T-helper 17 cell (primary cell): ENCODE measurements at places on chromosomes 16 and 17. TPM values are rescaled to one million over a fixed set of nuclear protein-coding genes. Genes with fewer than 3 reads are reported as not detected.

SPEM3 gene
- total RNA-seq = not detected

ZNF207 gene
- total RNA-seq = 259 TPM

GAS2L2 gene
- not detected for total RNA-seq

ARHGAP44 gene
- total RNA-seq = not detected

FNDC8 gene
- total RNA-seq = not detected

DNA sequence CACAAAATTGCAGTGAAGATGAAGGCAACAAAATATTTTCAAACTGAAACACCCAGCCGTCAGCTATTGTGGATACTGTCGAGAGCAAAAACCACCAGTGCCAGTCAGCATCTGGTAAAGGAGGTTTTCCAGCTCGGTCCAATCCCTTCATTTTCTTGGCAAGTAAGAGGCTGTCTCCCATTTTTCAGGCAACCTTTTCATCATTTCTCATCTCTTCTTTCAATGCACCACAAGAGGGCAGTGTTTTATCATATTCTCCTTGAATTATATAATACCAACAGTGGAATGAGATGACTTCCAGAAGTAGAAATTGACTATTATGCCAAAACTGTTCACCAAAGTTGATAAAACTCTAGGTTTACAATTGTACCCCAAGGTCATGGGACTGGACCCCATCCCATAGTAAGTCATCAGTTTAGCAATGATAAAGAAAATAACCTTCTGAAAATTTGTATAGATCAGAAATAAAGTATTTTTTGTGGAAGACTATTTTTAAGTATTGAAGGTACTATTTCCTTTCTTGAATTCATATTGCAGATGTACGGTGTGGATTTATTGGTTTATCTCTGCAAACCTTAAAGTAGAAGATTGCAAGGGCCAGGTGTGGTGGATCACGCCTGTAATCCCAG lies 16.8 kb downstream of the NQO1 start:
- H3K4me1 ChIP-seq = peaks cover 4% of the 10 kb centered on the region
- peak overlapping the region; percentile 66 for H3K27ac ChIP-seq
- no peak overlapping the region for H3K4me3 ChIP-seq
- no peaks in the 10 kb centered on the region for H3K27me3 ChIP-seq
- H3K36me3 ChIP-seq = no peaks in the 10 kb centered on the region

DNA sequence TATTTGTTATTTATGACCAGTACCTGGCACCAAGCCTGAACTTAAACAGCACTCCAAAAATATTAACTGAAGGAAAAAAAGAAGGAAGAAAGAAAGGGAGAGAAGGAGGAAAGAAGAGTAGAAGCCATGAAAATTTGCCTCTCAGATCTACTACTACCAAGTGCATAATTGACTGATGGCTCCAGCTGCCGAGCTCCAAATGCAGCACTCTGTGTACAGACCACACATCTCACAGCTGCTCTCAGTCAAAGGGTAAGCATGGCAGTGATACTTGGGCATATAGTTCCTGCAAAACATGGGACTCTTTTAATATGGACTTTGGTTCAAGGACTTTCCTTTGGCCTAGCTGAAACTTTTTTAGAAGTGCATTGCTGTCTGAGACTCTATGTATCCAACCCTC lies 44.0 kb upstream of the NOG start:
- H3K36me3 ChIP-seq = no peaks in the 10 kb centered on the region
- no peak overlapping the region for H3K27ac ChIP-seq
- peaks cover 23% of the 10 kb centered on the region for H3K27me3 ChIP-seq
- no peaks in the 10 kb centered on the region for H3K4me1 ChIP-seq
- DNase-seq = no peak

GRCh38 chr17:40727447-40728231 lies 24.1 kb upstream of the KRT24 start:
- no peak for DNase-seq
- H3K4me3 ChIP-seq = no peak overlapping the region
- H3K27ac ChIP-seq = no peak overlapping the region
- peaks cover 6% of the 10 kb centered on the region for H3K36me3 ChIP-seq
- H3K27me3 ChIP-seq = peaks cover 31% of the 10 kb centered on the region

GRCh38 chr16:82754716-82755513 lies 128.1 kb downstream of the CDH13 start:
- H3K27me3 ChIP-seq = peaks cover 33% of the 10 kb centered on the region
- H3K27ac ChIP-seq = no peak overlapping the region
- no peaks in the 10 kb centered on the region for H3K36me3 ChIP-seq
- no peak for DNase-seq
- peaks cover 2% of the 10 kb centered on the region for H3K4me1 ChIP-seq

GRCh38 chr16:83626204-83626603 lies 181.6 kb upstream of the HSBP1 start:
- H3K4me3 ChIP-seq = no peak overlapping the region
- DNase-seq = no peak
- H3K36me3 ChIP-seq = no peaks in the 10 kb centered on the region
- H3K27me3 ChIP-seq = peaks cover 14% of the 10 kb centered on the region
- no peak overlapping the region for H3K27ac ChIP-seq

- peak overlapping the region; percentile 21 for H3K27ac ChIP-seq
- no peaks in the 10 kb centered on the region for H3K36me3 ChIP-seq
- no peak overlapping the region for H3K4me3 ChIP-seq
- no peak for DNase-seq
- peaks cover 10% of the 10 kb centered on the region for H3K27me3 ChIP-seq
- peaks cover 7% of the 10 kb centered on the region for H3K4me1 ChIP-seq
Observed at GRCh38 chr17:1302761-1303160, 23.3 kb downstream of the TRARG1 start.

- H3K27ac ChIP-seq = no peak overlapping the region
- no peaks in the 10 kb centered on the region for H3K27me3 ChIP-seq
- H3K4me1 ChIP-seq = peaks cover 4% of the 10 kb centered on the region
- no peak for DNase-seq
- no peak overlapping the region for H3K4me3 ChIP-seq
Observed at GRCh38 chr17:82061047-82061925, 4.3 kb downstream of the DUS1L start.

DNA sequence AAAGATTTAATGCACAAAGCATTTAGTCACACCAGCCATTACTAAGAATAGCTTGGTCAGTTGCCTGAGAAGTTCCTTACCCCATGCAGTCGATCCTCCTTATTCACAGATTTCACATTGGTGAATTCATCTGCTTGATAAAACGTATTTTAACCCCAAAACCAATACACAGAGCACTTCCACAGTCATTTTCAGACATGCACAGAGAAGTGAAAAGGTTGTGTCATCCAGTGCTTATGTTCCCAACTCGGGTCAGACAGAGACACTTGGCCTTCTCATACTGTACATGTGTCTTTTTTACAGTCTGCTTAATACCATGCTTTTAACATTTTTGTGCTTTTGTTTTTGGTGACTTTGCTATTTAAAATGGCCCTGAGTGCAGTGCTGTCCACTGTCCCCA lies 219.7 kb downstream of the SPECC1 start:
- H3K4me1 ChIP-seq = peaks cover 8% of the 10 kb centered on the region
- no peaks in the 10 kb centered on the region for H3K36me3 ChIP-seq
- H3K27me3 ChIP-seq = peaks cover 9% of the 10 kb centered on the region
- H3K27ac ChIP-seq = no peak overlapping the region

DNA sequence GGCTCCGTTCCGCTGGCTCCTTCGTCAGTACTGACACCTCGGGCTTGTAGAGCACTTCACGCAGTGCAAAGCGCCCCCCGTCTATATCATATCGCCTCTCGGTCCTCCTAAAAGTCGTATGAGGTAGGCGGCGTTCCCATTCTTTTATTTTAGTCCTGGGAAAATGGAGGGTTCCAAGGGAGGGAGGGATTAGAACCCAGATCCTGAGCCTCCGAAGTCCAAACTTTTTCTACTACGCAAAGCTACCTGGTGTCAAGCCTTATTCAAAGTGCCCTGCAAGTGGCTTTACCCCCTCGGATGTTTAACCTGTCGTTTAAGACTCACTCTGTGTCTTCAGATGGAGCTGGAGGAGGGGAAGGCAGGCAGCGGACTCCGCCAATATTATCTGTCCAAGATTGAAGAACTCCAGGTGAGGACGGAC lies 348 bp upstream of the FTSJ3 start:
- no peaks in the 10 kb centered on the region for H3K27me3 ChIP-seq
- peaks cover 66% of the 10 kb centered on the region for H3K4me1 ChIP-seq
- H3K36me3 ChIP-seq = peaks cover 17% of the 10 kb centered on the region
- peak overlapping the region; percentile 99 for H3K4me3 ChIP-seq
- DNase-seq = no peak

DNA sequence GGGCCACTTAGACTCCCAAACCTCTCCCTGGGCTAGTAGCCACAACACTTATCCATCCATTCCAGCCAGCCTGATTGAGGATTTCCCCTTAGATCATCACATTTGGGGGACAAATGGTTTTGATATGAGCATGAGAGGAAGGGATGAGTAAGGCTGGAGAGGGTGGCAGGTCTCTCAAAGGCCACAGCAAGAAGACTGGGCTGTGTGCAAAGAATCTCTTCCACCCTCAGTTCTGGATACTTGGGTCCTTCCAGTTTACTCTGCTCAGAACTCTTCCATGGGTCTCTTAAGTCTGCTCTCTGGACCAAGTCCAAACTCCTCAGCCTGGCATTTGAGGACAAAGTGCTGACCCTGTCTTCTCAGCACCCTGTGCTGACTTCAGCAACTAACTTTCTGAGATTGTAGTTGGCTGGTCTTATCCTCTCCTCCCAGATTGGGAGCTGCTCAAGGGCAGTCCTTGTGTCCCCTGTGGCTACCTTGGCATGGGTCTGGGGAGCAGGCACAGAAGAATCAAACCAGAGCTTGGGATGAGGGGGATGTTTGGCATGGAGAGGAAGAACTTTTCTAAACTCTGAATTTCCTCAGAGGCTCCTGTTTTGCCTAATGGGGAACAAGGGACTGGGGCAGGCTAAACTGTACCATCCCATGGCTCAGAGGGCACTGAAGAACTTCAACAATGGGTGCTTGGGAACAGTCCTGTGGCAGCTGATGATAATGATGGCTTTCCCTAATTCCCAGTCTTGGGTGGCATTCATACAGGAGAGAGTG lies 3.1 kb upstream of the NFATC3 start:
- H3K36me3 ChIP-seq = peaks cover 4% of the 10 kb centered on the region
- H3K27me3 ChIP-seq = no peaks in the 10 kb centered on the region
- peaks cover 66% of the 10 kb centered on the region for H3K4me1 ChIP-seq

DNA sequence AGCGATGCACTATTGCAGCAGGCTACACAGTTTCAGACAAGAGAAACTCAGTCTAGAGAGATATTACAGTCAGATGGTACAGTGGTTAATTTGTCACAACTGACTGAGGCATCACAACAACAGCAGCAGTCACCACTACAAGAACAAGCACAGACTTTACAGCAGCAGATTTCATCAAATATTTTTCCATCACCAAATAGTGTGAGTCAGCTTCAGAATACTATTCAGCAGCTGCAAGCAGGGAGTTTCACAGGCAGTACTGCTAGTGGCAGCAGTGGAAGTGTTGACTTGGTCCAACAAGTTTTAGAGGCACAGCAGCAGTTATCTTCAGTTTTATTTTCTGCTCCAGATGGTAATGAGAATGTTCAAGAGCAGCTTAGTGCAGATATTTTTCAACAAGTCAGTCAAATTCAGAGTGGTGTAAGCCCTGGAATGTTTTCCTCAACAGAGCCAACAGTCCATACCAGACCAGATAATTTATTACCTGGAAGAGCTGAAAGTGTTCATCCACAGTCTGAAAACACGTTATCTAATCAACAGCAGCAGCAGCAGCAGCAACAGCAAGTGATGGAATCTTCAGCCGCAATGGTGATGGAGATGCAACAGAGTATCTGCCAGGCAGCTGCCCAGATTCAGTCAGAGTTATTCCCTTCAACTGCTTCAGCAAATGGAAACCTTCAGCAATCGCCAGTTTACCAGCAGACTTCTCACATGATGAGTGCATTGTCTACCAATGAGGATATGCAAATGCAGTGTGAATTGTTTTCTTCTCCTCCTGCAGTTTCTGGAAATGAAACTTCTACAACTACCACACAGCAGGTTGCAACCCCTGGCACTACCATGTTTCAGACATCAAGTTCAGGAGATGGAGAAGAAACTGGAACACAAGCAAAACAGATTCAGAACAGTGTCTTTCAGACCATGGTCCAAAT lies 34.1 kb downstream of the NQO1 start:
- DNase-seq = no peak
- peak overlapping the region; percentile 10 for H3K27ac ChIP-seq
- no peak overlapping the region for H3K4me3 ChIP-seq
- H3K36me3 ChIP-seq = peaks cover 16% of the 10 kb centered on the region
- H3K4me1 ChIP-seq = peaks cover 11% of the 10 kb centered on the region

GRCh38 chr17:62882284-62882683 lies 74.2 kb upstream of the MARCHF10 start:
- peaks cover 24% of the 10 kb centered on the region for H3K27me3 ChIP-seq
- no peak for DNase-seq
- H3K27ac ChIP-seq = no peak overlapping the region
- H3K4me1 ChIP-seq = no peaks in the 10 kb centered on the region
- no peaks in the 10 kb centered on the region for H3K36me3 ChIP-seq

GRCh38 chr17:15398736-15399331 lies 57.4 kb upstream of the TEKT3 start:
- H3K4me3 ChIP-seq = no peak overlapping the region
- H3K27ac ChIP-seq = no peak overlapping the region
- no peaks in the 10 kb centered on the region for H3K36me3 ChIP-seq
- peaks cover 4% of the 10 kb centered on the region for H3K4me1 ChIP-seq
- peaks cover 46% of the 10 kb centered on the region for H3K27me3 ChIP-seq
